Left kidney (tissue), 8 donors: ENCODE measurements at places on chromosomes 12 and 14. TPM values are rescaled to one million over a fixed set of nuclear protein-coding genes. Genes with fewer than 3 reads are reported as not detected.

DNA sequence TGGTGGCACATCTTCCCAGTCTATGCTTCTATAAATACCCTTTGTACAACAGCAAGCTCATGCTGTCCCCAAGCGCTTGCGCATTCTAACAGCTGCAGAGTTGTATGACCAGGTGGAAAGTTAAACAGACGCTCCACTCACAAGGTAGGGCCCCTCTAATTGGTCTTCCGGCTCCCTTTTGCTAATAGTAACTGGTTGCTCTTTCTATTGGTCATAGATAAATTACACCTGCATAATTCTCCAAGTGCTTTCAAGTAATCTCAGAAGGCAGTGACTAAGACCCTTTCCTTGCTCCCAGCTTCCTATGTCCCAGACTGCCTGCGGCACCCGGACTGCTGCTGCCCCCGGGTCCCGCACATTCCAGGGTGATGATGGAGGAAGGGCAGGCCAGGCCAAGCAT, 6.1 kb upstream of the TSPAN9 start:
- DNase-seq = no peak

DNA sequence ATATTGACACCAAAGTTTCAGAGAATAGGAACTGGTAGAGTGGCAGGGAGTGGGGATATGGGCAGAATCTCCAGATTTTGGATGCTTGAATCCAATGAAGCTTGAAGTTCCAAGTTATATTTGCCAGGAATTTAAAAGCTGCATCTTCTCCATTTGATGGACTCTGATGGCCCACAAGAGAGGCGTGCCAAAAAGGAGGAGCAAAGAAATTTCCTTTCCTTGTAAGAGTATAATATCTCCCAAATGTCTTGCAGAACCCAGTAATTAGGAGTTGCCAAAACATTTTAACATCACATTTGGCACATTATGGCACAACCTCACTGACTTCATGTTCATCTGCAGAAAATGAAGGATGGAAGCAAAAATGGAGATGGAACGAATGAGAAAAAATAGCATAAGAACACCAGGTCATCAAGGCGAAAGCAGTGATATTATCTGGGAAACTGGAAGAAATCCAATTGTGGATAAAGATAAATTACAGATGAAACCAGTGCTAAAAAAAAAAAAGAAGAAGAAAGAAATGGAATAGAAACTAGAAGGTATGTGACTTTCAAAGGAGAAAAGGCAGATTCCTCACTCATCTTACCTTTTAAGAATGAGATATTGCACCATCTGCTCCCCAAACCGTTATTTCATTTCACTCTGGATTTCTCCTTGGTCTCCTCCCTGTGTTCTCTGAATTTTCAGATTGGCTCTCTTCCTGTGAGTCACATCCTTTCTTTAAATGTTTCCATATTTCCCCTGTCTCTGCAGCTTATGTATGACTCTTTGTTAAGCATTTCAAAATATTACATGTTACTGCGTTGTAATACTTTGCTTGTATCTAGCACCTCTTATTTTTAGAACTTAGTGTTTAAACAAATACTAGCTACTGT, 13.5 kb upstream of the FLRT2 start:
- DNase-seq = no peak

- no peak for DNase-seq
These were observed 38.3 kb downstream of the SSPN start for GRCh38 chr12:26233631-26234030.

GRCh38 chr14:104458845-104459244, 120.7 kb upstream of the C14orf180 start:
- no peak for DNase-seq

GRCh38 chr12:23569356-23569755, 380.1 kb downstream of the SOX5 start:
- no peak for DNase-seq

DNA sequence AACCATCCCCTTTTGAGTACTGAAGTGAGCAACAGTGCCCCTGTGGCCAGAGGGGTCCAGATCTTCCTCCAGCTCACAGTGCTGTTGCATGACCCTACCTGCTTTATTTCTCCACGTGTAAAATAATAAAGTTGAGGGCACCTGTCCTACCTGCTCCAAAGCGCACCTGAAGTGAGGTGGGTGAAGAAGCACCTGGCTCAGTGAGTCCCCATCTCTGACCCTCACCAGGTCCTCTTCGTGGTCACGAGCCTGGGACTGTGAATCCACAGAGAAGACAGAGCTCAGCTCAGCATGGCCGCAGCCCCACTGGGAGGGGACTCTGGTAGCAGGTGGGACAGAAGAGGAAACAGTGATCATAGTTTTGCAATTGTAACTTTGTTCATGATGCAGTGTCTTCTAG, 976.7 kb upstream of the TMEM132C start:
- no peak for DNase-seq

Gene HOXC4
- polyA plus RNA-seq = 55.5 TPM

Gene ARHGAP9
- polyA plus RNA-seq = 2.6 TPM

Gene CLEC4C
- polyA plus RNA-seq = 0.23 TPM

Gene BHLHE41
- 2.2 TPM for polyA plus RNA-seq

Gene TSPAN19
- polyA plus RNA-seq = 0.88 TPM
